ENCODE measurements at places on chromosomes 5 and 9.

GRCh38 chr5:88839238-88839637 lies 43.7 kb downstream of the MEF2C start:
- no peak for DNase-seq

- DNase-seq, result no peak
These were observed 149.1 kb upstream of the PIK3R1 start for GRCh38 chr5:68066277-68066955.

GRCh38 chr9:112485574-112485973 lies 1.1 kb upstream of the KIAA1958 start:
- DNase-seq, result no peak

DNA sequence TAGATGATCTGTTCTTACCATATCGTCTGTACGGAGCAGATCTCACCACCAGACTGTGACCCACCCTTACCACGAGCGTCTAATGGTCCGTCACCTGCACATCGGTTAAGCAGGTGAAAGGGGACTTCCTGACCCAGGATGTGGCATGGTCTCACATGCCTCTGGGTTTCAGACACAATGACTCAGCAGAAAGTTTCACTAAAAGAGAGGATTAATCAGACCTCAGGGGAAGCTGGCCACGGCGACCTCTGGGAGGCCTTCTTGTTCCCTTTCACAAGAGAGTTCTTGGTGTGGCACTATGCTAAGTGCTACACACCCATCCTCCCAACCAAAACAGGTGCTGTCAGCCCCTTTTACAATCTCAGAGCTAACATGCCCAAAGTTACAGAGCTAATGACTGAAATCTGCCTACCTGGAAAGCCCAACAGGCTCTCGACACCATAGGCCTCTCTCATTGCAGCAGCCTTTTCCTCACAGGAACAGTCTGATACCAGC lies 41.6 kb downstream of the ADAMTS12 start:
- DNase-seq, result no peak

GRCh38 chr9:21465138-21465537 lies 17.0 kb downstream of the IFNE start:
- no peak for DNase-seq

- DNase-seq, result no peak
These were observed 43.7 kb downstream of the PSD2 start for GRCh38 chr5:139839232-139839815.

Measured in C1 segment of cervical spinal cord (tissue), 14 donors.